ENCODE measurements at places on chromosomes 5 and 9.

GRCh38 chr5:72291601-72292000 is 28.4 kb downstream of the MRPS27 start:
- DNase-seq, result no peak

- DNase-seq, result no peak
Observed at GRCh38 chr9:99144966-99145365, 40.1 kb downstream of the TGFBR1 start.

- no peak for DNase-seq
Observed at GRCh38 chr9:85224301-85224700, 517.5 kb downstream of the AGTPBP1 start.

GRCh38 chr9:35868933-35869332 is 1.3 kb downstream of the OR13J1 start:
- DNase-seq, result no peak

DNA sequence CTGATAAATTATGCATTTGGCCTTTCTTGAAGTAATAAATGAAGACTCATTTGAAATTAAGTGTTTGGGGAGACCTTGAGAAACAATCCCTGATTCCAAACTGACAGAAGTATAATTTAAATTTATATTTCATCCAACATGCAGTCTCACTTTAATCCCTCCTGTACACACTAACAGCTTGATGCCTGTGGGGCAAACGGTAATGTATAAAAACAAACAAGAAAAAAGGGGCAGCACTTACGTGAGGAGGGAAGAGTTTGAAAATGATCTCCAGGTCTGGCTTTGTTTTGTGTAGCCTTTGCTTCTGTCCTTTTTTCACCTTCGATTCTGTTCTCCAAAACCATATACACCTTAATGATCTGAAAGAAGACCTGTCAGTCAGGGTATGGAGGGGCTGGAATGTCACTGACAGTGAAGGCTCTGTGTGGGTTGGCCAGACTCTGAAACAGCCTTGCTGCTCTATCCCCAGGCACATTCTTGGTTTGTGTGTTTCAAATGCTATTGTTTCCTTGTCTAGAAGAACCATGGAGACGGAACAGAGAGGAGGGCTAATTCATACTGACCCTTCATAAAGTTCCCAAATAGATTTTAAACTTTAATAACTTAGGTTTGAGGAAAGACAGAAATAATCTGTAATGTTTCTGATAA is 338.2 kb upstream of the WWC1 start:
- DNase-seq, result no peak

- no peak for DNase-seq
Observed at GRCh38 chr5:126461838-126462237, 38.6 kb downstream of the GRAMD2B start.

GRCh38 chr5:76952795-76953536 is at the start of gene CRHBP:
Gene CRHBP, plus strand, starts transcription at chr5:76953045. Its CDS starts 90 bp downstream, at chr5:76953135.
- no peak for DNase-seq

DNA sequence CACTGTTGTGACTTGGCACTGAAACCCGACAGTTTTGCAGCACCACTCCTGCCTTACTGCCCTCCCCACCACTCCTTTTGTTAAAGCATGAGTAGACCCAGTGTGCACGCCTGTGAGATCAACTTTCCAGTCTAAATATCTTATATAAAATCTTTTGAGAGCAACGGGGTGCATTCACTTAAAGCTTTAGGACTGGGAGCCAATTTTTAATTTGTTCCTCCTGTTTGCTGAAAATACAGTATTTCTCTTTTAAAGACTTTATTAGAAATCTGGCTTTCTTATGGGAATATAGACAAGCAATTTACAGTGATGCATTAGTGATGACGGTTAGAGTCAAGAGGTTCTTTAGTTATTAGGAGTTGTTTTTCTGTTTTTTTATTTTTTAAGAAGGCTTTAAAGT is 397.5 kb downstream of the TMEM167A start:
- DNase-seq, result peak; percentile 30

- no peak for DNase-seq
Observed at GRCh38 chr5:107388141-107388861, 282.4 kb downstream of the EFNA5 start.

- DNase-seq, result no peak
Observed at GRCh38 chr5:156684216-156684615, 165.9 kb upstream of the PPP1R2B start.

- DNase-seq, result no peak
Observed at GRCh38 chr5:36356915-36357314, 55.2 kb upstream of the RANBP3L start.

DNA sequence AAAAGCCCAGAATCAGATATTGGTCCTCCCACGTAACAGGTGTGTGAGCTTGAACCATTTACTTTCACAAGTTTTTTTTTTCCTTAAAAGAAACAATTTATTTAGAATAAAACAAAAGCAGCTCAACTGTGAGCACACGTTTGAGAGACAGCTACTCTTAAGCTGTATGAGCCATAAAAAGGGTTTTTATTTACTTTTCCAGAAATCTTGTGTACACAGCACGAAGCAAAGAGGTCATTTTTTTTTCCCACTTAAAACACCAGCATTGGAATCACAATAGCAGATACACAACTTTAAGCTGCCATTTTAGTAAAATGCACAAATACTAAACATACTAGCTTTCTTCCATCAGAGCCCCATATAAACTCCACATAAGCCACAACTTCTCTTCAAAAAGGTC is 44.6 kb downstream of the JAKMIP2 start:
- DNase-seq, result no peak

- no peak for DNase-seq
Observed at GRCh38 chr9:95502248-95502647, 14.5 kb downstream of the PTCH1 start.

DNA sequence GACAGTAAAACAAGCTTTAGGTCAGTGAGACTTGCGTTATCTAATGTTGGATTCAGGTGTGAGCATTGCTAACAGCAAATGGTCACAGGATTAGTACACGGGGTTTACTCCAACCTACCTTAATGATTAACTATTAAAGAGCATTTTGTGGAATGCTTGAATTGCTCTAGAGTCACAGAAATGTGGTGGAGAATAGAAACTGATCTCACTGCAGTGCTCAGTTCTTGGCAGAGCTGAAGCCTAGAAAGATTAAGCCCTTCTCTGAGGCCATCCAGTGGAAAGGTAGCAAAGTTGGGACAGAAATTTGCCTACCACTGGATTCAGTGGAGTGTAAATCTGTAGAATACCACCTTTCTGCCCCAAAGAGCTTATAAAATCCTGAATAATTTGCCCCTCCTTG is 60.9 kb downstream of the ICE1 start:
- no peak for DNase-seq

GRCh38 chr9:2289263-2289662 is 274.1 kb downstream of the SMARCA2 start:
- no peak for DNase-seq

DNA sequence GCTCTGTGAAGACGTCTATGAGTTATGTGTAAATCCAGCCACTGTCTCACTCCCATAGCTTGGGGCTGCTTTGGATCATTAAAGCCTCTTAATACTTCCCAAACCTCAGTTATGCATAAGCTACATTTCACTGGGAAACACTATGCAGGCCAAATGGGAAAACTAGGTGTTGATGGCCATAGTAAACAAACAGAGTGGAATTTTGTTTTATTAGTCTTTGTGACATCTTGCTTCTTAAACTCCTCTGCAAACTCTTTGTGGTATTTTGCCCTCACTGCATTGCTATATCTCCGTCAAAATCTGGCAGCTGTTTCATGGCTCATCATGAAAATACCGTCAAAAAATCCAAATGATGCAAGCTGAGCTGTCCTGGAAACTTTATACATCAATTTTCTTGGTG is 167.2 kb upstream of the HMHB1 start:
- no peak for DNase-seq

GRCh38 chr5:132210944-132211343 is 16.7 kb downstream of the P4HA2 start:
- DNase-seq, result no peak

DNA sequence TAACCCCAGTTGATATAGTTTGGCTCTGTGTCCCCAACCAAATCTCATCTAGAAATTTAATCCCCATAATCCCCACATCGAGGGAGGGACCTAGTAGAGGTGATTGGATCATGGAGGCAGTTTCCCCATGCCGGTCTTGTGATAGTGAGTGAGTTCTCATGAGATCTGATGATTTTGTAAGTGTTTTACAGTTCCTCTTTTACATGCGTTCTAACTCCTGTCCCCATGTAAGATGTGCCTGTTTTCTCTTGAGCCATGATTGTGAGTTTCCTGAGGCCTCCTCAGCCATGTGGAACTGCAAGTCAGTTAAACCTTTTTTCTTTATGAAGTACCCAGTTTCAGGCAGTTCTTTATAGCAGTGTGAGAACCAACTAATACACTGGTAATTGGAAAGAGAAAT is 73.6 kb downstream of the CDH12 start:
- no peak for DNase-seq

DNA sequence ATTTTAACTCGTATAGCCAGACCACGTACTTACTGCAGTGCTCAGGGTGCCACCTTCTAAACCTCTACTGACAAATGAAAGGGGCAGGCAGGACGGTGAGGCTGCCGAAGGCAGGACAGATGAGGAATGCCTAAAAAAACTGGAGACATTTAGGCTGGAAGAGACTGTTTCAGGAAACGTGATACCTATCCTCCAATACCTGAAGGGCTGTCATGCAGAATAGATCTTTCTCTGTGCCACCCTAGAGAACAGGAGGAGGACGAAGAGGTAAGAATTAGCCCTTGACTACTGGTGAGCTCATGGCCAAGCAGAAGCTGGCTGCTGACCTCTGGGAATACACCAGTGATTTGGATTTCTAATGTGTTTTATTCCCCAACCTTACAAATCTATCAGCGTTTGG is 139.4 kb downstream of the EFNA5 start:
- no peak for DNase-seq

Measured in femur (tissue), 1 donor.